Stimulated activated CD4-positive, alpha-beta T cell treated with anti-CD3 and anti-CD28 coated beads, Interleukin-12 subunit alpha, Interleukin-12 subunit beta, amount 100 ng/mL, for 48 hours (primary cell): ENCODE measurements at places on chromosomes 3 and 15.

DNA sequence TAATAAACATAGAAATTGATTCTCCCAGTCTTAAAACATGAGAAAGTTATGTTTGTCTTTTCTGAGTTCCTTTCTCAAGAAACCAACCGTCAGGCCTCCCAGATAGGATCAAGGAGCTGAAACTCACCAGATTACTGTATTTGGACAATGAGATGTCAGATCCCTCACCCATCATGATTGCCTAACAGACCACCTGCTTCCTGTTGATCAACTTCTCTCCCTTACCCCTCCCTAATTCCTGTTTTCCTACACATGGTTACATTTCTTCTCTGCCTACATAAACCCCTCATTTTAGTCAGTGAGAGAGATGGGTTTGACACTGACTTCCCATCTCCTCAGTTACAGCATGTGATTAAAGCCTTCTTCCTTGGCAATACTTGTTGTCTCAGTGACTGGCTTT is 917.5 kb downstream of the FHIT start:
- no peak for DNase-seq

GRCh38 chr3:185702262-185703225 is 116.4 kb downstream of the SENP2 start:
- no peak for DNase-seq

- peak; percentile 18 for DNase-seq
These were observed 376 bp downstream of the KPNA4 start for GRCh38 chr3:160564949-160565441.

DNA sequence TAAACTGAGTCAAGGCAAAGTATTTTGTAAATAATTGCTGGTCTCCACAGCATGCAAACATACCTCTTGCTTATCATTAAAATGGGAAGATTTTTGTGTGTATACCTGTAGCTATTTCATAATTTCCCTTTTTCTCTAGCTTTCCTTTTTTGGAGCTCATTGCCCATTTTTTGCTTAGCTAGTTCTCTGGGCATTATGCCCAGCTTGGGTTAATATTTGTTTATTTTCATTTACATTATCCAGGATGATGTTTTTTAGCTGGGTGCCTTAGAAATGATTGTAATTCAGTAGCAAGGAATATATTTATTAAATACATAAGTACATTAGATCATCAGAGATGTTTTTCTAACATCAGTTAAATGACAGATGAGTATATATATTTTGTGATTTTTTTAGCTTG is 1271.7 kb upstream of the GBE1 start:
- no peak for DNase-seq

DNA sequence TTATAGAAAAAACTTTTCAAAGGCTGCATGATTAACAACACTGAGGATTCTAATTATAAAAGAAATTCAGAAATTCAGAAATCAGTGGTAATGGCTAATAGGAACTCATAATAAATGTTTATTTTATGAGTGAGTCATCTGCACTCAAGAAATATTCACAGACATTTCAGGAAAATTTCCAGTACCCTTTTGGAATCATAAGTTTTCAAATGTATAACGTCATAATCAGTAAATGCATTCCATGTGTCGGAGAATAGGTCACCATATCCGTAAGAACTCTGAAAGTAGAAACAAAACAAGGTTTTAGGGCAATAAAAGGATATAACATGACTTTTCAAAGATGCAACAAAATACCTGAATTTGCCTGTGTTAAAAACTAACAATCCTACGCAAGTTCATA is 24.7 kb downstream of the EOGT start:
- no peak for DNase-seq

DNA sequence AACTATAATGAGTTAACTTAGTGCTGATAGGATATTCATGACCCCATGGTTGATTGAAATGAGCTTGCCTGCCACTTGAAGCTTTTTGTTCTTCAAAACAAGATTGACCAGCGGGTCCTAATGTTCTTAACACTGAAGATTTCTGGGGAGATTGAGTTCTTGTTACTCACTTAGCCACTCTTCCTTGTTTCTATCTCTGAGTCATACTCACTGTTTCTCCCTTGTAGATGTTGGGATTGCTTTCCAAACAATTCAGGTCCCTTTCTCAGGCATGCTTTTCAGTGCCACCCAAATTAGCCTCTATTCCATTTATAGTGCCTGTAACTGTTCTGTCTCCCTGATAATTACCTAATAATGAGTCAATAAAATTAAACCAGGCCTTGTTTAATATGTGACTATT is 517.0 kb downstream of the SQOR start:
- DNase-seq, result no peak

- no peak for DNase-seq
These were observed 450.4 kb downstream of the MFSD1 start for GRCh38 chr3:159252274-159252673.

- DNase-seq, result no peak
These were observed 91.9 kb downstream of the SLCO3A1 start for GRCh38 chr15:91945385-91945784.

DNA sequence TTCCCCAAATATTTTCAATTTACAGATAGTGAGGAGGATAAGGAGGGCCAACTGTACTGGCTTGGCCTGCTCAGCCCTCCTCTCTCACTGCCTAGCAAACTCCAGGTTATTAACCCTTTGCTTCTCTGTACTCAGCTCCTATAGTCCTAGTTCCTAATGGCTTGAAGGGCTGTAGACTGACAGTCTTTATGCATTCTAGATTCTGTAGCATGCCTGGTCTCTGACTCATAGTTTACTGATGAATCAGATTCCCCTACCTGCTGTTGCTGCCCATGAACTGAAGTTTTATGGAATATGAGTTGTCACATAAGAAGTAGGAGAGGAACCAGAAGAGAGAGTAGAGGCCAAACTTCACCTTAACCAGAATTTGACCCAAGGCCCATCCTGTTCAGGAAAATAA is 27.1 kb upstream of the MAP3K13 start:
- DNase-seq, result no peak

GRCh38 chr3:128447561-128448013 is 19.1 kb downstream of the DNAJB8 start:
- peak; percentile 74 for DNase-seq

GRCh38 chr15:48089702-48090101 is 31.1 kb upstream of the SLC24A5 start:
- DNase-seq, result no peak

DNA sequence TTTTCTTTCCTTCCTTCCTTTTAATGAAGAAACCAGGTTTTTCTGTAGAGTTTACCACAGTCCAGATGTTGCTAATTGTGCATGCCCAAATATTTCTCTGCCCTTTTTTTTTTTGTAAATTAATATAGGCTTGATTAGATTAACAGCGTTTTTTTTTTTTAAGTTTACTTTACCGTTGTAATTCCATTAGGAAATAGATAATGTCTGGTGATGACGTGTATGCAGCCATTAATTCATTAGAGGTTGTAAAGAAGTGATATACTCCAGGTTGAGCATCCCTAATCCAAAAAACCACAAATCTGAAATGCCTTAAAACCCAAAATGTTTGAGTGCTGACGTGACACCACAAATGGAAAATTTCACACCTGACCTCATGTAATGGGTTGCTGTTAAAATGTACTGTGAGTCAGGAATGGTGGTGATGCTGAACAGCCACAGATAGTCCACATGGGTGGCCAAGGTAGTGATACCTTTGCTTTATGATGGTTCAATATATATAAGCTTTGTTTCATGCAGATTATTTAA is 43.2 kb downstream of the KNL1 start:
- no peak for DNase-seq

DNA sequence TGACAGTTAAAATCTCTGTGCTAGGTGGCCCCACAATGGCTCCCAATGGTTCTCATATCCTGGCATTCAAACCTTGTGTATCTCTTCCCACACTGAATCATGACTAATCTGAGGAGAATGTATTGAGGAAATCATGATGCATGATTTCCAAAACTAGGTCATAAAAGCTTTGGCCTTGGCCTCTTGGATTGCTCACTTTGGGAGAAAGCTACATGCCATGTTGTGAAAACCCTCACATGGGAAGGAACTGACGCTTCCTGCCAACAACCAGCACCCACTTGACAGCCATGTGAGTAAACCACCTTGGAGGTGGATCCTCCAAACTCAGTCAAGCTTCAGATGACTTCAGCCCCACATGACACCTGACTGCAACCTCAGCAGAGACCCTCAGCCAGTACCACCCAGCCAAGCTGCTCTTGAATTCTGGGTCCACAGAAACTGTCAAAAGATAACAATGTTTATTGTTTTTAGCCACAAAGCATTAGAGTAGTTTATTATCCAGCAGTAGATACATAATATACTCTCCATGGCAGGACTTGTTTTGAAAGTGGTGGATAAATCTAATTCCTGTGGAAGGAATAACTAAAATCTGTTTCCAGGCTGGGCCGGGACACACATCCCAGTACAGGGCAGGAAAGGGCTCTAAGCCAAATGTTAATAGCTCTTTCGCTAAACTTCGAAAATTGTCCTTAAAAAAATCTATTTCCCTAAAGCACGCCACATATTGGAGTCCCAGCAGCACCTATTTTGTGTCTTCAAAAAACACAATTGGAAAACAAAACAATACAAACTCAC is 1.0 kb upstream of the ZNF620 start:
- DNase-seq, result no peak

DNA sequence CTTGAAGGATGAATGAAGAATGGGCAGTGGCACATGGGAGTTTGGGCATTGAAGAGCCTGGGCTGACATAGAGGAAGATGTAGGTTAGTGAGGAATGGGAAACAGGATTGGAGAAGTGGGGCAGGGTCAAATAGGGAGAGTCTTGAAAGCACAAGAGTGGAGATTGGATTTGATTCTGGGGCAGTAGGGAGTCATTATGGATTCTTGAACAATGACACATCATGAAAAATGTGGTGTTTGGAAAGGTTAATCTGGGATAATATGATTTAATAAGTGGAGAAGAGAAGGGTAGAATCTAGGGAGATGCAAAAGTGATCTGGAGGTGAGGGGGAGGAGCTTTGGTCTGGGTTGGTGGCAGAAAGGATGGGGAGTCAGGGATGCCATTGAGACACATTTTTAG is 45.4 kb upstream of the ROPN1 start:
- no peak for DNase-seq

GRCh38 chr3:68306571-68306970 is 625.8 kb downstream of the TAFA4 start:
- peak; percentile 9 for DNase-seq

GRCh38 chr3:79843180-79843579 is 75.4 kb upstream of the ROBO1 start:
- DNase-seq, result no peak
